ENCODE measurements at places on chromosomes 5 and 9.
A peak's percentile ranks its signal among the peaks of the same experiment; 100 is the strongest.

- DNase-seq = no peak
These were observed 59.2 kb upstream of the SPRY4 start for GRCh38 chr5:142384014-142384413.

DNA sequence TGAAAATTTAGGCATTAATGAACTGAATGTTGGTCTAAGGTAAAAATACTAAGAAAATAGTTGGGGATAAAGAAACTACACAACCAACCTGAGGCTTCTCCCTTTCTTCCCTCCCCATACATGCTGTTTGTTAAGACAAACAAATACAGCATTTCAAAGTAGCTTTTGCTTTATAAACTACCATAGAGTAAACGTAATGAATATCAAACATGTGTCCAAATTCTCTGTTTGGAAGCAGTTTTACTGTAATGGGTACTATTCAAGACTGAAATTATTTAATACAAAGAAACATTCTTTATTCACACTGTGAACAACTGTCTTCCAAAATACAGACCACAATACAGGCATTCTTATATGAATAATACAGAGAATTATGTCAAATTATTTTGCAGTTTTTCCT is 52.0 kb downstream of the SLC44A1 start:
- no peak for DNase-seq

DNA sequence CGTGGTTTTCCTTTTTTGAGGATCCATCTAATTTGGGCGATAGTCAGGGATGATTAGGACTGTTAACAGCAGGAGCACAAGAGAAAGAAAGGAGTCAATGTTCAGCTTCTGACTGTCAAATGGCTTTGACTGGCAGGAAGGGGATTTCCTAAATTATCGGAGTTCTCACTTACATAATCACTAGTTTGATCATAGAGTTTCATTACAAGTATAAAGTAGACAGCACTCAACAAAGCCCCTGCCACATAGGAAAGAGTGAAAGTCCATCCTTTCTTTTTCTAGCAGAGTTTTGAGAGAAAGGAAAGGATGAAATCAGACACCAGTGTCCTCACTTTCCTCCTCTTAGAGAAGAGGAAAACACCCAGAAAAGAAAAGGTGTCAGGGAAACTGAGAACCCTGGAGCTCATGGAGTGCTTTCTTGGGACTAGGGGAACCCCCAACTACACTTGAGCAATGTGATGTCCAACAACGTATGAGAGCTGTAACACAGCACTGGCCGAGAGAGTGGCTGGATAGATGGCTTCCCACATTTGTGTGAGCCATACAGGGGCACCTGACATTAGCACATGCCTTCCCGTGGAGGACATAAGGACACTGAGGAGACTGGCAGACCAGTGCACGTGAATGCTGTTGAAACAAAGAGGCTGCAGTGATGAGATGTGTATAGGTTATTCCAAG is 26.0 kb upstream of the LPAR1 start:
- DNase-seq = no peak

GRCh38 chr5:139962445-139962844 is 80.7 kb downstream of the NRG2 start:
- no peak for DNase-seq

- no peak for DNase-seq
These were observed 17.0 kb upstream of the SH3TC2 start for GRCh38 chr5:149079883-149080282.

- DNase-seq = no peak
These were observed 160.8 kb downstream of the DAB2IP start for GRCh38 chr9:121812159-121812735.

GRCh38 chr5:143841446-143841845 is 29.5 kb downstream of the HMHB1 start:
- no peak for DNase-seq

DNA sequence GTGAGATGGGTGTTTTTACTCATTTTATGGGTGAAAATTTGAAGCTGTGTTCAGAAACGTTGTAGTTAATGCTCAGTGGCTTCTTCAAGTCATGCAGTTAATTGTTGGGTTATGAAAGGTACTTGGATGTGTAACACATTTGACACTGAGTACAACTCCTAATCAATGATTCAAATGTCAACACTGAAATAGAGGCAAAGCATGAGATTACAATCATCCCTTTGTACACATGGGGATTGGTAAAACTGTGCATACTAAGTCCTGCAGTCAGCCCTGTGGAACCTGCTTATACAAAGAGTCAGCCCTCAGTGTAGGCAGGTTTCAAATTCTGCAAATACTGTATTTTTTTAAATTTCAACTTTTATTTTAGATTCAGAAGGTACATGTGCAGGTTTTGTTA is 3.3 kb downstream of the ABLIM3 start:
- DNase-seq = no peak

DNA sequence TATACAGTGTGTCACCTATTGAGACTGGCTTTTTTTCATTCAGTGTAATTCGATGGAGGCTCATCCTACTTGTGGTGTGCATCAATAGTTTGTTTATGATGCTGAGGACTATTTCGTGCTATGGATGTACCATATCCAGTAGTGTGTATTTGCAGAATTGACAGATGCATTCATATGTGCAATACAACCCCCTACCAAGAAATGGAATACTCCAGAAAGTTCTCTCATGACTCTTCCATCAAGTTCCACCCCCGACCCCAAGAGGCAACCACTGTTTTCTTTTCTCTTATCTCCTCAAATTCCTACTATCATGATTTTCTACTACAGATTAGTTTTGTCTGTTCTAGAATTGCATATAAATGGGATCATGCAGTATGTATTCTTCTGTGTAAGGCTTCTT is 21.9 kb downstream of the FBXO10 start:
- no peak for DNase-seq

DNA sequence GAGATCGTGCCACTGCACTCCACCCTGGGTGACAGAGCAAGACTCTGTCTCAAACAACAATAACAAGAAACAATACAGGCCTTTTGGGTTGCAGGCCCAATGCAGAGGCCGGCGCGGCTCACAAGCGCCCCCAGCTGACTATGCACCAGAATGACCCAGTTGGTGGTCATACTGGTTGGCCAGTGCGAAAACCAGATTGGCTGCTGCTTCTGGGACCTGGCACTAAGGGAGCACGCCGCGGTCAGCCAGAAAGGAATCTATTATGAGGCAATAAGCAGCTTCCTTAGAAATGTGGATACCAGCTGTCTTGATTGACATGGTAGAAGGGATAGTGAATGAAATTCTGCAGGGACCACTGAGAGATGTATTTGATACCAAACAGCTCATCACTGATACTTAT is 35.0 kb downstream of the RANBP17 start:
- DNase-seq = no peak

- no peak for DNase-seq
These were observed 17.8 kb downstream of the RAB14 start for GRCh38 chr9:121183666-121184423.

- DNase-seq = no peak
These were observed 211.4 kb upstream of the FTMT start for GRCh38 chr5:121640298-121640697.

- DNase-seq = no peak
These were observed 111.3 kb downstream of the SSBP2 start for GRCh38 chr5:81639556-81639955.

- no peak for DNase-seq
These were observed 312.1 kb upstream of the TUSC1 start for GRCh38 chr9:25990376-25990775.

GRCh38 chr5:72107901-72108201 is 576 bp downstream of the MAP1B start:
- no peak for DNase-seq

- DNase-seq = peak; percentile 50
These were observed 30.0 kb downstream of the LCP2 start for GRCh38 chr5:170267431-170268152.

DNA sequence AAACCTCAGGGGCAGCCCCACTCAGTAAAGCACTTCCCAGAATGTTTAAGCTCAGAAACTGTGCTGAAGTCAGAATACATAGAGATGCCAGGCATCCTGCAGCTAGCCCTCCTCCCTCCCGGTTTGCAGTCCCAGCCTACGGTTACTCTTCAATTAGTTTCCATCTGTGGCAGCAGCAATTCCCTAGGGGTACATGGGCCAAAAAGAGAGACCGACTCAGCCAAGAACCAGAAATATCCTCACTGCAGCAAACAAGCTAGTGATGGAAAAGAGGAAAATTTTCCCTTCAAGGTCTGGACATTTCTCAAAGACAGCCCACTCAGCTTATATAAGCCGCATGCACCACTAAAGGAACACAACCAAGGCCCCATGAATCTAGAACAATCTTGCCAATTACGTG is 89.1 kb upstream of the PPP2R2B start:
- no peak for DNase-seq

DNA sequence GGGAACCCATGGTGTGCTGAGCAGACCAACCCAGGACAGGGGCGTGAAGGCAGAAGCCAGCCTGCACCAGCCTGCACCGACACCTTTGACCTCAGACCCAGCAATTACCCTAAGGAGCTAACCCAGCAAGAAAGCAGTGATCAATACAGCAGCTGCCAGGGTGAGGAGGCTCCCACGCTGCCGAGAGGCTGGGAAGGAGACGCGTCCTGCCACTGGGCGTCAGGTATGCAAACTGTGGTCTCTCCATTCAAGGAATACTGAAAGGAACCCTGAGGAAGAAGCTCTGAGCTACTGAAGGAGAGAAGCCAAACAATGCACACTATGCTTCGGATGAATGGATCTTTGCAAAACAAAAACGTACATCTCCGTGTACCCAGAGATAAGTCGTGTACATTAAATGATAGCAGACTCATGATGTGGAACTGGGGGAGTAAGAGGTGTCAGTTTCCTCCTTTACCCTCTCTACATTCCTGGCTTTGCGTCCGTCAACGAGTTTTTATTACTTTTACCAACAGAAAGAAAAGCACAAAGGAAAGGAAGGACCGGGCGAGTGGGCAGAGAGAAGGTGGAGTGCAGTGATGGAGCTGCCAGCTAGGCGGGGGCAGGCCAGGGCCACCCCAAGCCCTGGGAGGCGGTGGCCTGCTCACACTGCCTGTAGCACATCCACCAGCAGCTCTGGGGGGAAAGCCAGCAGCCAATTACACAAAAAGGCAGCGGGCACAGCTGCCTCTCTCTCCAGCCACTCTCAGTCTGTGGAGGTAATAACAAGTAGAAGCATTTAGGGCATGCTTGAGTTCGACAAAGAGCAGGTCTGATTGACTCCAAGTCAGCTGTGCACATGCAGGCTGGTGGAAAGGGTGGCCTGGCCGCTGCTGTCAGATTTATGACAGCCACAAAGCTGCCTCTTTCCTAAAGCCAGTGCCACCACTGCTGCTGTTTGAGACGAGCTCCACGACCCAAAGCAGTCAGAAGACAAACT is 29.3 kb downstream of the RASGEF1C start:
- no peak for DNase-seq

DNA sequence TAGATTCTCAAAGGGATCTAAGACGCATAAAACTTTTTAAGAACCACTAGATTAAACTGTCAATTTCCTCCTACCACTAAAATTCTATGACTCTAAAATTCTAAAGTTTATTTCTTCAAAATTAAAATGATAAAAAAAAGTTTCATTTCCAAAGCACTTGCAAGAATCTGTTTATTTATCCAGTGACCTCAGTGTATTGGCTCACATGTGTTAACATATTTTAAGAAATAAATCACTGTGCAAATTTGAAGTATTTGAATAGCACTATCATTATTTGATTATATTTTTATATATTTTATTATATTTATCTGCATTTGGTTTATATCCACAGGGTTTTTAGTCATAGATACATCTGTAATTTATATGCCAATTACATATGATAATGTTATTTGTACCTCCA is 62.2 kb upstream of the SLC12A2 start:
- DNase-seq = no peak

GRCh38 chr5:110268283-110268682 is 458.2 kb downstream of the TMEM232 start:
- no peak for DNase-seq

DNA sequence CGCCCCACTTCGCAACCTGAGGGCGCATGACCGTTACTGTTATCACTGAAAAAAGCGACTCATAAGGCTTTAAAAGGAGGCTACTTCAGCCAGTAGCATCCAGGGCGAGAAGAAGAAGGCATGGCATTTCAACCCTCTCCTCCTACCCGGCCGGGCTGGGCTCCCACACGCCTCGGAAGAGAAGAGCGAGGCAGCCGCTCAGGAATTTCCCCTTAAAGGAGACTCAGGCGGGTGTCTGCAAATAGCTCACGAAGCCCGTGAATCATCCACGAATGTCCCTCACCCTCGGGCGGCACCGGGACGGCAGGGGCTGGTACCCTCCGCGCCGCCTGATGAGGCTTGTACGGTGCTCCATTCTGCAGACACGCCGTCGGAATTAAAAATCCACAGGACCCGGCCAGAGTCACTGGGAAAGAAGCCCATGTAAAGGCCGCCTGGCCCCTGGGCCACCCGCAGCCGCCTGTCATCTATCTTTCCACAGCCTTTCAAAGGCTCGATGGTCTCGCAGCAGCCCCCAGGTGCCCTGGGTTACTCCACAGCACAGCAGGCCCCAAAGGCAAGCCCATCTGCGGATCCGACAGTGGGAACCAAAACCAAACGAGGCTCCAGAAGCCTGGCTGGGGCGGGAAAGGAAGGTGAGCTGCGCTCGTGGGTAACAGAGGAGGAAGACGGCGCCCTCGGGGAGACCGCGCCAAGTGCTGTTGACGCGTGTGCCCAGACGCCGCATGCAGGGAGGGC is 11.8 kb downstream of the SLC12A7 start:
- DNase-seq = no peak

DNA sequence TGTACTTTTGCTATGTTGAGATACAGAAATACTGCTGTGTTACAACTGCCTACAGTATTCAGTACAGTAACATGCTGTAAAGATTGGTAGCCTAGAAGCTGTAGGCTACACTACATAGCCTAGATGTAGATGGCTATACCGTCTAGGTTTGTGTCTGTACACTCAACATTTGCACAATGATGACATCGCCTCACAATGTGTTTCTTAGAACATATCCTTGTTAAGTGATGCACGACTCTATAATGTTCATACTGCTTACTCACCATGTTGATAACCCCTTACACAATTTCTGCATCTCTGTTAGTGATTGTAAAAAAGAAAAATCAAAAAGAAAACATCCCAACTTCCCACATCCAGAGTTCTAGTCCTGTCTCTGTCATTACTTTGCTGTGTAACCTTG is 450.0 kb downstream of the CCDC171 start:
- DNase-seq = no peak

- DNase-seq = no peak
These were observed 361.8 kb upstream of the ACTBL2 start for GRCh38 chr5:57844410-57844809.

DNA sequence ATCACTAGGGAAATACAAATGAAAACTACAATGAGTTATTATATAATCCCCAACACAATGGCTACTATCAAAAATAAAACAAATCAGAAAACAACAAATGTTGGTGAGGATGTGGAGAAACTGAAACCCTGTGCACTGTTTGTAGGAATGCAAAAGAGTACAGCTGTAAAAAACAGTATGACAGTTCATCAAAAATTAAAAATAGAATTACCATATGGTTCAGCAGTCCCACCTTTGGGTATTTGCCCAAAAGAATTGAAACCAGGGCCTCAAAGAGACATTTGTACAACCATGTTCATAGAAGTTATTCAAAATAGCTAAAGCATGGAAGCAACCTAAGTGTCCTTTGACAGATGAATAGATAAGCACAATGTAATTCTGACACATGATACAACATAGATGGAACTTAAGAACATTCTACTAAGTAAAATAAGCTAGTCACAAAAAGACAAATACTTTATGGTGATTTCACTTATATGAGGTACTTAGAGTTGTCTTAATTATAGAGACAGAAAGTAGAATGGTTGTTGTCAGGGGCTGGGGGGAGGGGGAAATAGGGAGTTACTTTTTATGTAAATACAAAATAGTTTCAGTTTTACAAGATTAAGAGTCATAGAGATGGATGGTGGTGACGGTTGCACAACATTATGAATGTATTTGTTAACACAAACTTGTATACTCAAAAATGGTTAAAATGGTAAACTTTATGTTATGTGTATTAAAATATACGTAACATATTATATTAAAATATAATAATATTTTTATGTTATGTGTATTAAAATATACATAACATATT is 102.8 kb downstream of the KCTD16 start:
- DNase-seq = no peak
